ENCODE measurements at places on chromosomes 5 and 9.

DNA sequence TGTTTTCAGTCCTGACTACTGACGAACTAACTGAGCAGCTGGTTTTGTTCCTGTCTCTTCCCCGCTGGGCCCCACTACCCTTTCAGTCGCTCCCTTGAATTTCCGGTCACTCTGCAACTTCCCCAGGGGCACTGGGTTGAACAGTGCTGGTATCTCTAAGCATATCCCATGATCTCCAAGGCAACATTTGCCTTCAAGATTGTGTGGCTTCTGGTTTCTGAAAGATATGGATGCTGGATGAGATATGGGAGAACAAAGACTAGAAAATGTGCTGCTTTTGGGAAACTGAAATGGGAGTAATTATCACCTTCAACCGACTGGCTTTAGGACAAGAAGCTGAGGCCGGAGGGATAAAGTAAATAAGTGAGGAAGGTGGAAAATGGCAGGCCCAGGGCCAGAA lies 258.2 kb upstream of the PIK3R1 start:
- no peak for DNase-seq

- no peak for DNase-seq
Observed at GRCh38 chr9:31236344-31236743, 1148.1 kb upstream of the ACO1 start.

DNA sequence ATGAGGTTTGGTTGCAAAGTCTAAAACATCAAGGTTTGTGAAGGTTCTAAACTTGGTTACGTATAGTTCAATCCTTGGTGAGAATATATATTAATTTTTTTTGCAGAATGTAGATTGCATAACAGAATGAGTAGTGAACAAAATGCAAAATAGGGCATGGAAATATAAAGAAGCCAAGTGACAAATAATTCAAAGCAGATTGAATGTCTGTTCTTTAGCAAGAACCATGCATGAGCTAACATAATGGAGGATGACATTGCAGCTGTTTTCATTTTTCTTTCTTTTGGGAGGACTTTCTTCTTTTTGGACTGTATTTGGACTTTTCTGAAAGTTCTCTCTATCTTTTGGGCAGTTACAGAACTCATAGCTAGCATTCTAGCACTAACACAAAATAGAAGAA lies 194.8 kb upstream of the MRPS30 start:
- DNase-seq, result no peak

DNA sequence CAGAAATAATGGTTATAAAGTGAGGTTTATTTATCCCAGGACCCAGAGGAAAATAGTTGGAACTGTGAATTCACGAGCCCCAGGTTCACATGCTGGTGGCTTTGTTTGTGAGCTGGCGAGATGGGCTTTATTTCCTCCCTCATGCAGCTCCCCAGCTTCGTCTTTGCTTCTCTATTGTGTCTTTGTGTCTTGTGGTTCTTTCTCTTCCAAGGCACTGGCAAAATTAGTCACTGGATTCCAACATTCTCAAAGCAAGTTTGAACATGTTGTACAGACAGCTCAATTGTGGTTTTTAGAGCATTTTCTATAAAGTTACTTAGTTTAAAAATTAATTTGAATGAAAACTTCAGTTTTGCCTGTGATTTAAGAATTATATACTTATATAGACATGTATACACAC lies 7.2 kb downstream of the NDUFS6 start:
- DNase-seq, result no peak

Data from NCI-H774 (cell line).